ENCODE measurements at places on chromosomes 5 and 9.

DNA sequence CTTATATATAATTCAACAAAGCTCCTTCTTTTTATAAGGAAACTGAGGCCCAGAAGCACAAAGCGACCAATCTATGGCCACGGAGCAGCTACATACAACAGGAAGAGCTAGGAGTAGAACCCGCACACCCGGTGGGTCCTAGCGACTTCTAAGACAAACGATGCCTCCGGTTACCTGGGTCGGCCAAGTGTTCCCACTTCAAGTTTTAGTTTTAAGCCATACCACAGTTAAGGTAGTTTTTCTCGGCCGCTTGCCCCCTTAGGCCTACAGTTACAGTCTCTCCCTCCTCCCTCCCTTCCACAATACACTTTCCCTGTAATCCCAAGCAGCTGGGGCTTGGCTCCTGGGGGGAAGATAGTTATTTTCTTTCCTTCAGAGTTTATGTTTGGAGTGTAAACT lies 533 bp downstream of the SREK1IP1 start:
- peak overlapping the region; percentile 99 for H3K4me3 ChIP-seq
- no peaks in the 10 kb centered on the region for H3K27me3 ChIP-seq
- H3K27ac ChIP-seq: peak overlapping the region; percentile 98
- peak; percentile 6 for DNase-seq

DNA sequence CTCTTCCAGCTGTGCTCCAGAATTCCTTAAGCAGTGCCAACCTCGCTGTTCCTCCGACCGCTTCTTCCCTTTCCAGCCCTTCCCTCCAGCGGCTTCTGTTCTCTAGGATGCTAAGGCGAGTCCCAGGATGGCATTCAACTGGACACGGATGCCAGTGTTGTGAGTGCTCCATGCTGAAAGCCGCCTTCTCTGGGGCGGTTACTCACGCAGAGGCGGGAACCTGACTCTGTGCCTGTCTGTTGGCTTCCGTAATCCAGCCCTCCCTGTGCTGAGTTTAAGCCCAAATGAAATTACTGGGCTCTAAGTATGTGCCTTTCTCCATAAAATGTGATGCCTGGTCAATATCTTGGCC lies 20.2 kb downstream of the COL5A1 start:
- no peak overlapping the region for H3K27ac ChIP-seq
- no peak for DNase-seq

- no peaks in the 10 kb centered on the region for H3K27me3 ChIP-seq
- no peak overlapping the region for H3K27ac ChIP-seq
- no peaks in the 10 kb centered on the region for H3K4me1 ChIP-seq
- H3K36me3 ChIP-seq: no peaks in the 10 kb centered on the region
- no peak overlapping the region for H3K4me3 ChIP-seq
Measured at GRCh38 chr5:118687661-118688621, 300.4 kb downstream of the DTWD2 start.

- DNase-seq: no peak
- H3K27me3 ChIP-seq: no peaks in the 10 kb centered on the region
- H3K4me3 ChIP-seq: no peak overlapping the region
- H3K27ac ChIP-seq: peak overlapping the region; percentile 38
Measured at GRCh38 chr5:10455277-10455670, 13.6 kb downstream of the ROPN1L start.

- H3K4me3 ChIP-seq: peak overlapping the region; percentile 95
- no peak for DNase-seq
- peak overlapping the region; percentile 99 for H3K27ac ChIP-seq
- peaks cover 31% of the 10 kb centered on the region for H3K4me1 ChIP-seq
Measured at GRCh38 chr5:61329550-61330128, 2.4 kb upstream of the ZSWIM6 start.

DNA sequence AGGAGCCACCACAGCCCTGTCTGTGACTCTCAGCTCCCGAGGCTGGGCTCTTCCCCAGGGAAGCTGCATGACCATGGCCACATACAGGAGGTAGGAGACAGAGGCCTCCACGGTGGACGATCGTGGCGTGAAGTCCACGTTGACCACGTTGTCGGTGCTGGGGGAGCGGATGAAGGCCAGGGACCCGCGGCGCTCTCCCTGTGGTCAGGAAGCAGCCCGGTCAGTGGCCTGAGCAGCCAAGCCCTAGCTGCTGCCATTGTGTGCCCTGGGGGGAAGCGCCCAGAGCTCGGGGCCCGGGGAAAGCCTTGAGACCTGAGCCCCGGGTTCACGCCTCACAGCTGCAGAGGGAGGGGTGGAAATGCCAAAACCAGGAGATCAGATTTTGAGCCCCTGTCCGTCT lies 34.3 kb downstream of the EXOC3 start:
- no peak for DNase-seq
- H3K4me3 ChIP-seq: no peak overlapping the region
- H3K27me3 ChIP-seq: peaks cover 20% of the 10 kb centered on the region
- H3K36me3 ChIP-seq: peaks cover 5% of the 10 kb centered on the region

DNA sequence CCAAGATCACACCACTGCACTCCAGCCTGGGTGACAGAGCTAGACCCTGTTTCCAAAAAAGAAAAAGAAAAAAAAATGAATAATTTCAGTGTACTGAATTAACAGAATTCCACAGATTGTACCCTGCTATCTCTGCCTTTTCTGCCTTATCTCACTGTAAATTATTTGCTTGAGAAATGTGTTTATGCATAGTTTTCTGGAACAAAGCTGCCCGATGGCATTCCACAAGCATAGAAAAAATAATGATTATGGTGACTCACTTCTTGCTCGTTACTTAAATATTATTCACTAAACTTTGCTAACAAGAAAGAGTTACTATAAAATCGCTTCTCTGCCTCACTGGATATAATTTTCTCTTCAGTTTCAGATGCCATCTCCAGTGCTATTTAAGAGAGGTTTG lies 88.7 kb upstream of the FAM169A start:
- no peak overlapping the region for H3K4me3 ChIP-seq
- no peaks in the 10 kb centered on the region for H3K27me3 ChIP-seq
- DNase-seq: no peak

All from effector memory CD8-positive, alpha-beta T cell (primary cell).